ENCODE measurements at places on chromosomes 1 and 21.
A peak's percentile ranks its signal among the peaks of the same experiment; 100 is the strongest.

- no peaks in the 10 kb centered on the region for H3K27me3 ChIP-seq
- no peak overlapping the region for H3K27ac ChIP-seq
- no peak overlapping the region for H3K4me3 ChIP-seq
- H3K4me1 ChIP-seq: peaks cover 2% of the 10 kb centered on the region
- no peak for DNase-seq
- no peaks in the 10 kb centered on the region for H3K36me3 ChIP-seq
These were observed 58.4 kb upstream of the DYNLT5 start for GRCh38 chr1:66693856-66694255.

GRCh38 chr1:111729271-111729921 lies 9.8 kb downstream of the INKA2 start:
- no peak overlapping the region for H3K27ac ChIP-seq
- DNase-seq: no peak
- H3K4me3 ChIP-seq: no peak overlapping the region
- no peaks in the 10 kb centered on the region for H3K36me3 ChIP-seq

DNA sequence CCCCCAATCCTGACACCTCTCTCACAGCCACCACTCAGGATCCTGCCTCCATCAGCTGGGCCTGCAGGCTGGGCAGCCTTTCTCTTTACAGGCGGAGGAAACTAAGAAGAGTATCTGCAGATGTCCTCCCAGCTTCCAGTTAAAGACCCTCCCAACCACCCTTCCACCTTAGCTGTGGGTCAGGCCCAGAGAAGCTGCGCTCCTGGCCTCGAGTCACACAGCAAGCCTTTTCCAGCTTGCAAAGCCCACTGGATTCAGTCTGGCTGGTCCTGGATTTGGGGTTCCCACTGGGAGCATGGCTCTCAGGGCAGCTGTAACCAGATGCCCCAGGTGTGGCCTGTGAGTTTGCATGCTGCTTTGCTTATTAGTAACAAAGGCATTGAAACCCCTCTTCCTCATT lies 19.9 kb downstream of the KCNQ4 start:
- H3K36me3 ChIP-seq: no peaks in the 10 kb centered on the region
- H3K4me3 ChIP-seq: peak overlapping the region; percentile 40
- DNase-seq: no peak
- H3K27me3 ChIP-seq: no peaks in the 10 kb centered on the region
- H3K4me1 ChIP-seq: peaks cover 31% of the 10 kb centered on the region
- peak overlapping the region; percentile 74 for H3K27ac ChIP-seq

DNA sequence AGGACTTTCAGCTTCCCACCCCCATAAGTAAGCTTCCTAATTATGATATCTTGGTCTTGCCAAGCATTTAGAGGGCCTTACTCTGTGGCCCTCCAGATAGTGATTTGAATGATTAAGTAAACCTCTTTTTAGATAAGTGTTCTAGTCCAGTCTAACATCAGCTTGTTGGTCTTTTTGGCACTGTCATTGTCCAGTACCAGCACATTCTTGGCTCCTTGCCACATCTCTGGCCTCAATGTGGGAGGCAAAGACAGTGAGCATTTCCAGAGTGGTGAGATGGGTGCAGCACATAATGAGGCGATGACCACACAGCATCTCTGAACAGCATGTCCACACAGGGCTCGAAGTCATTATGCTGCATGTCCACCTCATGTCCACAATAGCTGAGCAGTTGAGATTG lies 6.1 kb downstream of the CAPZA1 start:
- H3K4me1 ChIP-seq: peaks cover 31% of the 10 kb centered on the region
- DNase-seq: no peak
- no peak overlapping the region for H3K4me3 ChIP-seq
- no peaks in the 10 kb centered on the region for H3K27me3 ChIP-seq
- H3K36me3 ChIP-seq: no peaks in the 10 kb centered on the region
